ENCODE measurements at places on chromosomes 3 and 15.

- no peak for DNase-seq
Measured at GRCh38 chr15:70318594-70319465, 221.1 kb upstream of the TLE3 start.

GRCh38 chr15:49823987-49824774, 203.3 kb downstream of the DTWD1 start:
- DNase-seq = no peak

- no peak for DNase-seq
Measured at GRCh38 chr15:40915679-40916078, 13.5 kb upstream of the DLL4 start.

DNA sequence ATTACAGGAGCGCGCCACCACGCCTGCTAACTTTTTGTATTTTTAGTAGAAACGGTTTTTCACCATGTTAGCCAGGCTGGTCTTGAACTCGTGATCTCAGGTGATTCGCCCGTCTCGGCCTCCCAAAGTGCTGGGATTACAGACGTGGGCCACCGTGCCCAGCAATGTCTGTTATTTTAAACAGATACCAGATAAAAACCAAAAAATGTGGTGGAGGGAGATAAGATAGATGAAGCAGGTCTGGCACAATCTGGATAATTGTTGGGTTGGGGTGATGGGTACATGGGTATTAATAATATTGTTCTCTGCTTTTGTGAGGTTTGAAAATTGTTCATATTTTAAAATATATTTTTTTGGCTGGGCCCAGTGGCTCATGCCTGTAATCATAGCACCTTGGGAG, 4.7 kb downstream of the RNF111 start:
- DNase-seq = no peak

DNA sequence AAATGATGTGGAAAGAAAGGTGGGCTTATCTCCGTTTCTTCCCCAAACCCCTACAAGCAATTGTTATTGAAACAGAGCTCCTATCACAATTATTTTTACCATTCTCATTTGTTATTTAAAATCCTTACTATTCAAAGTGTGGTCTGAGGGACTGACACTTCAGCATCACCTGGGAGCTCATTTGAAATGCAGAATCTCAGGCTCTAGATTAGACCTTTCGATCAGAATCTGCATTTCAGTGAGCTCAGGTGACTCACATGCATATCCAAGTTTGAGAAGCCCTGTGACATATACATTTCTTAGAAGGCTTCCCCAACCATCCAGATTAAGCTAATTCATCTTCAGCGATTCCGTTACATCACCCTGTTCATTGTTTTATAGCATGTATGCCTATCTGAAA, 145.0 kb downstream of the KCNH8 start:
- no peak for DNase-seq

DNA sequence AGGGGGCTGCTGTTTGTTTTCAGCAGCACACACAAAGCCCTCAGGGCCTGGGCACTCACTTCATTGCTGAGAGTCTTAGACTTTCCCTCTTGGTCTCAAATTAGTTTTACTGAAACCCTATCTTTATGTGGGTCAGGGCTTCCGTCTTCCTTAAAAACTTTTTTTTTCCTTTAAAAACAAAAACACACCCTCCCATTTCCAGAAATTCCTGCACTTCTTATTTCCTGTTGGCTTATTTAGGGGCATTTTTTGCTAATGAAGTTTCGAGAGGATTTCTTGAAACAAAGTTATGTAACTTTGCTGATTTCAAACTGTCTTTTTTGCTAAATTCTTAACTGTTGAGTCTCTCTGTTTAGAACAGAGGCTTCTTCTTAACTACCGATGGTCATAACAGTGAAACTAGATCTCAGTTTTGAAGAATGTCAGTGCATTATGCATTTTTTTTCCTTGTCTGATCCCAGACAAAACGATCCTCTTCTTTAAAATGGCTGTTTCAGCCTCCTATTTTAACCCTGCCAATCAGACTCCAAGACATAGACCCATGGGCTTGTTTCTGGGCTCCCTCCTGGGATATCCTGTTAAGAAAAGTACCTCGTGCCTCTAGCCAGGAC, 23.3 kb downstream of the ANAPC13 start:
- no peak for DNase-seq

- DNase-seq = no peak
Measured at GRCh38 chr15:69343133-69343532, 44.4 kb downstream of the PAQR5 start.

GRCh38 chr15:73637527-73637926, 4.3 kb upstream of the NPTN start:
- DNase-seq = no peak

GRCh38 chr3:126550488-126551051, 8.2 kb downstream of the C3orf22 start:
- DNase-seq = no peak

GRCh38 chr15:74775132-74775562, 6.7 kb upstream of the CSK start:
- DNase-seq = no peak

DNA sequence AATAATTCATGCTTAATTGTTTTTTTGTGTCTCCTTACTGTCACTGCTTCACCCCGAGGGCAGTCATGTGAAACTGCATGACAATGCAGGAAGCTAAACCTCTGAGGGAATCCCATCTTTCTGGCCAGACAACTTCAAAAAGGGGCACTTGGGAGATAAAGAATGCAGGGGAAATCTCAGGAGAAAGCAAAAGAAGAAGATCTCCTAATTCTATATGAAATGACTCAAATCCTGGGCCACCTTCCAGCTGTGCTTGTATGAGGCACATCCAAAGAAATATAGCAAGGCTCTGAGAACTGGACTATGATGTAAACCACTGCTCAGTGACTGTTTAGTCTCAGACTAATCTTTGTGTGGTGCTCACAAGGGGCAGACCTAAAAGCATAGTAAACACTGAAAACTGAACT, 22.6 kb upstream of the UMPS start:
- DNase-seq = no peak

GRCh38 chr3:46896386-46896785, 18.9 kb downstream of the PTH1R start:
- no peak for DNase-seq

GRCh38 chr3:61522626-61523025, 38.7 kb upstream of the PTPRG start:
- DNase-seq = no peak

Data from stimulated activated CD4-positive, alpha-beta T cell treated with anti-CD3 and anti-CD28 coated beads, Interleukin-1b, Interleukin-23, amount 100 ng/mL, for 24 hours (primary cell).